ENCODE measurements at places on chromosomes 12 and 14.

- DNase-seq, result no peak
Observed at GRCh38 chr14:90438841-90439240, 42.0 kb downstream of the CALM1 start.

GRCh38 chr12:31224768-31225448, 101.0 kb downstream of the SINHCAF start:
- no peak for DNase-seq

- no peak for DNase-seq
Observed at GRCh38 chr12:53713516-53713915, 13.7 kb downstream of the CALCOCO1 start.

- DNase-seq, result no peak
Observed at GRCh38 chr12:66612090-66612775, 66.6 kb downstream of the GRIP1 start.

DNA sequence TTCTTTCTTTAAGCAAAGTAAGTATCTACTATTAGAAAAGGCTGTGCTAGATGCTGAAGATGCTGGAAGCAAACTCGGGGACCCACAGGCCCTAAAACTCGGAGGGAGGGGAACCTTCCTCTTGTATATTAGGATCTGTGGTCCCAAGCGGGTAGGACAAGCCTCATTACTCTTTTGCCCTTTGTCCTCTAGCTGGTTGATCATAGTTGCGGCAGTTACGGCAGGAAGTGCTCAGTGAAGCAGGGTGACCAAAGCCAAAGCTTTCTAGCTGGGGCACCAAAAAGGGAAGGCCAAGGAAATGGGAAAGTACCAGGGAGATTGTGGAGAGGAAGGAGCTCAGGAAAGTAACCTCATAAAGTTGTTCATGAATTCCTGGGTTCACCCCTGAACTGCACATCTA, 76.3 kb downstream of the SCFD1 start:
- no peak for DNase-seq

- DNase-seq, result peak; percentile 43
Observed at GRCh38 chr14:73503648-73504047, 12.9 kb downstream of the RIOX1 start.

GRCh38 chr12:110355073-110355472, 48.4 kb downstream of the ANAPC7 start:
- no peak for DNase-seq

DNA sequence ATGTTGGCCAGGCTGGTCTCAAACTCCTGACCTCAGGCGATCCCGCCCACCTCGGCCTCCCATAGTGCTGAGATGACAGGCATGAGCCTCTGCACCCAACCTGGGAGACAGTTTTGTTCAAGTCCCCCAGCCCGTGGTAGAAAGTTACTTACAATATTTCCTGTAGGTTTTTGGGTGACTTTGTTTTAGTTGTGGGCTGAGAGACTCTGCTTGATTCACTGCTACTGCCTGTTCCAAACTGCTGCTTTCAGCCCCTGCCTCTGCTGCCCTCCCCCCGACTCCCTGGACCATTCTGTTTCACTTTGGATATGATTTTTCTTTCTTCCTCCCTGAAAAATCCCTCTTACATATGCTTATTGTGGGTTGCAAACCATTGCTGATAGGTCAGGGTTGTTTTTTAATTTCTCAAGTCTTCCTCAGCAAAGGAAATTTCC, 13.4 kb upstream of the PCNX1 start:
- no peak for DNase-seq

- no peak for DNase-seq
Observed at GRCh38 chr12:132402831-132403416, 73.5 kb upstream of the GALNT9 start.

- no peak for DNase-seq
Observed at GRCh38 chr12:67740711-67741110, 92.2 kb downstream of the DYRK2 start.

DNA sequence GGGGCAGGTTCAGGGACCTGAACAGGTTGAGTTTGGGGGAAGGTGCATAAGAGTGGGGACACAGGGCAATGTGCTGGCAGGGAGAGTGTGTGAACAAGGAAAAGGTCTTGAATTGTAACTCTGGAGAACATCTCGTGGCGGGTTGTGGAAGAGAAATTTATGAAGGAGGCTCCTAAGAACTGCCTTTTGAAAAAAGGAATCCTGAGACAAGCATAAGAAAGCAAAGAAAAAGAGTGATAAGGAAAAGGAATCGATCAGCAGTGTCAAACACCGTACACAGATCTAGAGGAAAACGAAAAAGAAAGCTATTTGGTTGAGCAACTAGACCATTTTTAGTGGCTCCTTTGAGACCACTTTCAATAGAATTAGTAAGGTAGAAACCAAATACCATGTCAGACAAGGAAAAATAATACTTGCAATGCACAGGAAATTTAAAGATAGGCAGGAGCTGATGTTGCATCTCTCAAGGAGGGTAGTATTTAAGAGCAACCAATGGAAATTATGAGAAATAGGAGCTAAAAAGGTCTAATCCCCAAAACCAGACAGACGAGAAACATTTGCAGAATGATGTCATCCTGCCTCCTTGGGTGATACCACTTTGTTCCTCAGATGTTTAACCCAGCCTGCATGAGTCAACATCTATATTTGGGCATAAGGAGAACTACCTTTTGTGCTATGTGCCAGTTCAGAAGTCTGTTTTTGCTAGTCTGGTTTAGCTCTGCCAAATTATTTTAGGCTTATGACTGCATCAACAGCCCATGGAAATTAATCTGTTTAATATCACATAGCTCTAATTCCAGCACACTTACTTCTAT, 64.5 kb upstream of the STK38L start:
- DNase-seq, result peak; percentile 85

- no peak for DNase-seq
Observed at GRCh38 chr14:74347097-74347794, 1.0 kb upstream of the VRTN start.

DNA sequence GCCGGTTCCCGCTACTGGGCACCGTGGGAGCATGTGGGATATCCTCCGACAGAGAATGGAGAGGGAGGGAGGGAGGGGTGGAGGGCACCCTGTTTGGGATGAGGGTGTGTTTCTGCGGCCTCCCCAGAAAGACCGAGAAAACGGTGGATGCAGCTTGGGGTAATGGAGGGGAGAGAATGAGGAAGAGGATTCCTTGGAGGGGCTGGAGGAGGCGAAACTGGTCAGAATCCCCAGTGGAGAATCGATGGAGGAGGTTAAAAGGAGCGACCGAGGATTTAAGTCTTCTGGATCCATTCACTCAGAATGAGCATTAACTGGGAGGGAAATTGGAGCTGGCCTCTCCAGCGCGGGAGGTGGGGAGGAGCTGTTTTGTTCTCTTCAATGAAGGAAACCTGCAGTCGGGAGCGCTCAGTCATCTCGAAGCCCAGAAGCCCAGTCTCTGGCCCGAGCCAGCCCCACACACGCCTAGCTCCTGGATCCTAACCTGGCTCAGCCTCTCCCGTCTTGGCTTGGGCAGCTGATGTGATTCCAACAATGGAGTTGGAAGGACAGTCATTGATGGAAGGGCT, 581 bp downstream of the ARG2 start:
- no peak for DNase-seq

DNA sequence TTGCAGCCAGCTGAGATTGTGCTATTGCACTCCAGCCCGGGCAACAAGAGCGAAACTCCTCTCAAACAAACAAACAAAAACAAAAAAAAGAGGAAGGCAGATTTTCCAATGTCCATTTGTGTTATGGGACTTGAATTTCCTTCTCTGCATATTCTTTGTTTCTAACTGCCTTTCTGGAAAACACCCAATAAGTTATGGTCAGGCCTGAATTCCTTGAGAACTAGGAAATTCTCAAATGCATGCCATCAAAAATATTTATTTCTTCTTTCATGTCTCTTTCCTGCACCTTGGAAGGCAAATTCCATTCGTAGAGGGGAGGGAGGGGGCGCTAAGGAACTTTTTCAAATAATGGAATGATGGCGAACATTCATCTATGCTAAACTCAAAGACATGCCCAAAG, 117.6 kb upstream of the TMCC3 start:
- DNase-seq, result peak; percentile 18

GRCh38 chr14:97180304-97181200, 383.4 kb downstream of the VRK1 start:
- peak; percentile 79 for DNase-seq

DNA sequence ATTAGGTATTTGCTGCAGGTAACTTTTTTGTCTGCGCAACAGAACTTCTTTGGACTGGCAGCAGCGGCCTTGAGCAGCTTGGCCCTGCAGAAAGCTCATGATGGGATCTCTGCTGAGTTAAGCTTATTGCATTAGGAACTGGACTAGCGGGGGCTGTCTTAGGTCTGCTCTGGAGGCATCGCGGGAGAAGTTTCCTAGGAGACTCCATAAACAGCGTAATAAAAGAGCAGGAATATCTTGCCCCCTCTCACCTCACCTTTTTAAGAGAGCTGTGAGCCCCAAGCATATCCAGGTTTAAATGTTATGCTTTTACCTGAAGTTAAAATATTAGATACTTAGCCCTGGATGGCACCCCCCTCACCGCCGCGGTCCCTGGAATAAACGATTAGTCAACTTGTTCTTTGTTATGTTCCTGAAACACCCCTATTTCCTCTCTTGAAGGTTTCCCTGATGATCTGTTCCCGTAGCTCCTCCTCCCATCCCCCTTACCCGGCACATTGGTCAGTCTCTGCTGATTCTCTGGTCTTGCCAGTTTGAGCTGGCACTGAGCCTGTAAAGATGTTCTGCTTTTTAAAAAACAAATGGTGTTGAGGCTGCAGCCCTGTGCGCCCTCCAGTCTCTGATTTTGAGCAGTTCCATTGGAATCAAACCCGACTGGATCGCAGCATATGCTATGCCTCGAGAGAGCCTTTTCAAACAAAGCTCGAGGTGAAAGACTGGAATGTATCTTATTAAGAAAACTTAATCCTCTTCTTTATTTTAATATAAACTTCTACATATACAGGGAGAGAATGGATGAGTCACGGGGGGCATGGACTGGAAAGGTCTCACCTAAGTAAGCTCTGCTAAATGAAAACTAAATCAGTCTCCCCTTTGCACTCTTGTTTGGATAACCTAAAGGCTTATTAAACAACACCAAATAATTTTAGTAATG, 1.9 kb downstream of the MLXIP start:
- DNase-seq, result peak; percentile 84

DNA sequence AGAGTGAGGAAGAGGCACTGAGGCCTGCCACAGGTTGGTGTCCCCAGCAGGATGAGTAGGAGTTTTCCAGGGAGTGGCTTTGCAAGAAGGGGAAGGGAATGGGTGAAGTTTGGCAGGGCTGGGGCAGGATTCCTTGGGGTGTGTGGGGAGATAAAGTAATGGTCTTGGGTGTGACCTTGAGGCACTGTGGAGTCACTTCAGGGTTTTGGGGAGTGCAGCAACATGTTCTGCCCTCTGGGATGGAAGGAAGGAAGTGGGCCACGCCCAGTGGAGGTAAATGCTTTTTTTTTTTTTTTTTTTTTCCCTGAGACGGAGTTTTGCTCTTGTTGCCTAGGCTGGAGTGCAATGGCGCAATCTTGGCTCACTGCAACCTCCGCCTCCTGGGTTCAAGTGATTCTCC, 108.9 kb downstream of the ADCK1 start:
- DNase-seq, result no peak

DNA sequence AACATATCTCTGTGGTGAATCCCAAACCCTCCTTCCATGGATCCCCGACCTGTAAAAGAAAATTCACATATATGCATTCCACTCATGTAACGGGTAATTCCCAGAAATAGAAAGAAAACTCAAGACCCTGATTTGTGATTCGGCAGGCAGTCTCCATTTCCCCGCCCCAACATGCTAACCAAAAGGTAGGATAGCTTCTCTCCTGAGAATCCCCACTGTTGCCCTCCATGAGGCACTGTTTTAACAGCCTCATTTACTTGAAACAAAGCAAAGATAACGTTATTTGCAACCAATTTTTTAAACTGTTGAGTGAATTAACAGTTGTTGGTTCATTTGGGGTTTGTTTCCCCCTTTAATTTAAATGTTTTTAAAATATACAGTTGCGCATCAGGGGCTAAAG, 774 bp upstream of the SLC2A13 start:
- no peak for DNase-seq

DNA sequence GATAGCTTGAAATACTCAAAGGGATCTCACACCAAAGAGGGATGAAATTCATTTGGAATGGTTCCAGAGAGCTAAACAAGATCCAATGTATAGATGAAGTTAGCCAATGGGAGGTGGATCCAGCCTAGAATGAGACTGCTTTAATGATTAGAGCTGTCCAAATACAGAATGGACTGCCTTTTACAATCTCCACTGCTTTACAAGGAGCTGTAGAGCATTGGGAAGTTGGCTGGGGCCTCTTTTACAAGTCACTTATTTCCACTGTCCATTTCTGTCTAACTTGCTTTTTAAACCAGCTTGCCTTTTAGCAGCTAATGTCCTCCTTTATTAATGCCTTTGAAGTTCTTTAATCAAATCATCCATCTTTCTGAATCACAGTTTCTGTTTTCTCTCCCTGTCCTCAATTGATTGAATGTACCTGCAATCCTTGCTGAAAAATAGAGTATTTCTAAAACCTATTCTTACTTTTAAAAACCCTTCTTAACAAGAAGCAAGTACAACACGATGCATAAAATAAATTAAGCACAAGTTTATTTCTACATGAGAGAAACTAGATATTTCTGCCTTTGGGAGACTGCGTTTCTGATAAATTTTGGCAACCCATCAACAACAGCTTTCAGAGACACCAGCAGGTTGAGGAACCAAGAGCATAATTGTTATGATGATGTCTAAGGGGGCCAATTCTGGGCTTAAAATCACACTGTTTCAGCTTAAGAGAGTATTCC, 3.4 kb upstream of the ATP2A2 start:
- no peak for DNase-seq

GRCh38 chr12:132717531-132718387, 7.1 kb downstream of the PGAM5 start:
- DNase-seq, result no peak

GRCh38 chr12:123056709-123057108, 76.2 kb downstream of the ARL6IP4 start:
- no peak for DNase-seq

GRCh38 chr14:81187832-81188522, 32.8 kb downstream of the GTF2A1 start:
- no peak for DNase-seq

GRCh38 chr12:22971701-22972191, 346.8 kb downstream of the ETNK1 start:
- peak; percentile 70 for DNase-seq

GRCh38 chr12:120798696-120799095, 73.1 kb downstream of the ACADS start:
- no peak for DNase-seq

DNA sequence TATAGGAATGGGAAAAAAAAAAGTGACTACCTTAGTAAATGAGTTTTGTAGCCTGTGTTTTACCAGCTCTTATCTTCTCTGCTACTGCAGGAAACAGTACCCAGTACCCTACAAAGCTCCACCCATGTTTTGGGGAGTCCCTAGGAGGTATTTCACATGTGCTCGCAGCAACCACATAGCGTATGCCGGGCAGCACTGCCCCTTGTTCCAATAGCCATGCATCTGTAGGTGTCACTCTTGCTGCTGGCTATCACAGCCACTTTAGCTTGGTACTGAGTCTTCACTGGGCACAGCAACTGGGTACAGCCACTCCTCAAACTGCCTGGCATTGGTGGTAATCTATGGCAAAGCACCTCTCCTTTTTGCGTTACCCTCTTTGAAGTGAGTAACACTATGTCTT, 2.0 kb upstream of the MDM1 start:
- no peak for DNase-seq

Data from AG10803 (cell line).